ENCODE measurements at places on chromosomes 7 and 10. TPM values are rescaled to one million over a fixed set of nuclear protein-coding genes. Genes with fewer than 3 reads are reported as not detected.

The KEL gene
- total RNA-seq = not detected

The HTRA1 gene
- total RNA-seq = 23.2 TPM

The OR9A2 gene
- total RNA-seq = not detected

The PAPOLB gene
- total RNA-seq = not detected

The ENTPD1 gene
- total RNA-seq = 1.7 TPM

The INMT gene
- total RNA-seq = 1.9 TPM

The MEOX2 gene
- total RNA-seq = 9.3 TPM

The IQUB gene
- total RNA-seq = 0.42 TPM

The TMEM213 gene
- not detected for total RNA-seq

The SLC16A12 gene
- 1.2 TPM for total RNA-seq

The LRRTM3 gene
- total RNA-seq = not detected

The CTAGE8 gene
- not detected for total RNA-seq

The ATG9B gene
- 0.31 TPM for total RNA-seq

The PKD2L1 gene
- total RNA-seq = not detected

The HELLS gene
- 0.12 TPM for total RNA-seq

The RET gene
- 0.72 TPM for total RNA-seq

The CYP3A4 gene
- total RNA-seq = not detected

The SEMA3E gene
- 0.41 TPM for total RNA-seq

The SRRM3 gene
- total RNA-seq = 0.53 TPM

The ARMC3 gene
- not detected for total RNA-seq

The TMEM176A gene
- total RNA-seq = 12.9 TPM

The HTR5A gene
- total RNA-seq = not detected

The CYP26C1 gene
- total RNA-seq = not detected

The CFAP69 gene
- 0.62 TPM for total RNA-seq

The RTKN2 gene
- not detected for total RNA-seq

The NRF1 gene
- 11.3 TPM for total RNA-seq

The RADIL gene
- 2.7 TPM for total RNA-seq

The MBL2 gene
- 0.07 TPM for total RNA-seq

The HOXA11 gene
- 5.1 TPM for total RNA-seq

The EMX2 gene
- total RNA-seq = 0.47 TPM

The RPP30 gene
- total RNA-seq = 44.9 TPM

The GIMAP7 gene
- total RNA-seq = 6.6 TPM

The GDF2 gene
- total RNA-seq = not detected

The NME8 gene
- not detected for total RNA-seq

The CRYGN gene
- total RNA-seq = not detected

The AIFM2 gene
- 10.0 TPM for total RNA-seq

The OR2A12 gene
- not detected for total RNA-seq

The IFIT1B gene
- total RNA-seq = not detected

The GPR22 gene
- not detected for total RNA-seq

The TMEM176B gene
- 9.4 TPM for total RNA-seq

The GNGT1 gene
- total RNA-seq = not detected

The CELF2 gene
- total RNA-seq = 54.3 TPM

The FBH1 gene
- total RNA-seq = 65.3 TPM

The LYZL2 gene
- not detected for total RNA-seq

The TRIM73 gene
- total RNA-seq = 0.53 TPM

The CYP26A1 gene
- not detected for total RNA-seq

The SPDYE9 gene
- total RNA-seq = not detected

The MSS51 gene
- total RNA-seq = 1.4 TPM

The NPY4R gene
- not detected for total RNA-seq

The ACTR1A gene
- total RNA-seq = 252 TPM

The ZMIZ2 gene
- total RNA-seq = 12.0 TPM

The STEAP2 gene
- total RNA-seq = 2.0 TPM

The SLC39A12 gene
- not detected for total RNA-seq

The COL13A1 gene
- total RNA-seq = 6.9 TPM

The OPN1SW gene
- not detected for total RNA-seq

The OPALIN gene
- total RNA-seq = not detected

The OR2A1 gene
- 0.35 TPM for total RNA-seq
